ENCODE measurements at places on chromosomes 1 and 21.

- no peak for DNase-seq
Observed at GRCh38 chr1:231778009-231778719, 151.6 kb downstream of the DISC1 start.

DNA sequence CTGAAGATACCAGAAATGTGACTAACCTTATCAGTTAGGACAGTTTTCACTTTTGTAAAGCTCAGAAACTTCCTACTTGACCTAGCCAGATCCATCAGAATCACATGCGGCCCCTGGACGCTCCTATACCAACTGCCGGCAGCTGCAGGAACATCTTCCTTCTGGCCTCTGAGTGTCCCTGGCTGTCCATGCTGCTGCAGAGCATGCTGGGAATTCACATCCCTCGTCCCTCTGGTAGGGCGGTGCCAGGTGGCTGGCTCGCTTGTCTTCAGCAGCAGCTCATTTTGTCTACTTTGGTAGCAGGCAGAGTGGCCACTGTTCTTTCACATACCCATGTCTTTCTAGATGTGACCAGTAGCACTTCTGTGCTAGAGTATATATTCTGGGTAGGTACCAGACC is 34.4 kb downstream of the HHAT start:
- DNase-seq = no peak

- DNase-seq = no peak
Observed at GRCh38 chr1:171343727-171344472, 29.9 kb downstream of the FMO4 start.

DNA sequence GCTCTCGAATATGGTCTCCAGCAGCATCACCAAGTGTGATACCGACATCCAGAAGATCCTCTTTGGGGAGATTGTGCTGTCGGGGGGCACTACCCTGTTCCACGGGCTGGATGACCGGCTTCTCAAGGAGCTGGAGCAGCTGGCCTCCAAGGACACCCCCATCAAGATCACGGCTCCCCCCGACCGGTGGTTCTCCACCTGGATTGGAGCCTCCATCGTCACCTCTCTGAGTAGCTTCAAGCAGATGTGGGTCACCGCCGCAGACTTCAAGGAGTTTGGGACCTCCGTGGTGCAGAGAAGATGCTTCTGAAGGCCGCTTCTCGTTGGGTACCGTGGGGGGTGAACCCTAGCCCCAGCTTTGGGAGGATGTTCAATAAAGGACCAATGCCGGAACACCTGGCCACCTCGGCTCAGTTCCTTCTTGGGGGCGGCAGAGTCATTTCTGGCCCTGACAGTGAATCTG is 1.3 kb downstream of the ACTRT2 start:
- DNase-seq = no peak

DNA sequence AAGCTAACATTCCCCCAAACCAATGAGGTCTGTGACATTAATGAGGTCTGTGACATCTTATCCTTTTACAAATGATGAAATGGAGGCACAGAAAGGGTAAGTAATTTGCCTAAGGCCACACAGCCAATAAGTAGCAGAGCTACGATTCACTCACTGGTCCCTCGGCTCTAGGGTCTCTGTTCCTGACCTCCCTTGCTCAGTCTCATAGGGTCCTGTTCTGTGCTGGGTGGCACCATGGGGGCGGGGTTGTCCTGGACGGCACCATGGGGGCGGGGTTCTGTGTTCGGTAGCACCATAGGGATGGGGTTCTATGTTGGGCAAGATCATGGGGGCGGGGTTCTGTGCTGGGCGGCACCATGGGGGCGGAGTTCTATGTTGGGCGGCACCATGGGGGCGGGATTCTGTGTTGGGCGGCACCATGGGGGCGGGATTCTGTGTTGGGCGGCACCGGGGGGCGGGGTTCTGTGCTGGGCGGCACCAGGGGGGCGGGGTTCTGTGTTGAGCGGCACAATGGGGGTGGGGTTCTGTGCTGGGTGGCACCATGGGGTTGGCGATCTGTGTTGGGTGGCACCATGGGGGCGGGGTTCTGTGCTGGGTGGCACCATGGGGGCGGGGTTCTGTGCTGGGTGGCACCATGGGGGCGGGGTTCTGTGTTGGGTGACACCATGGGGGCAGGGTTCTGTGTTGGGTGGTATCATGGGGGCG is 55.6 kb downstream of the CLSTN1 start:
- no peak for DNase-seq

- no peak for DNase-seq
Observed at GRCh38 chr1:209723756-209724693, 19.4 kb downstream of the HSD11B1 start.

GRCh38 chr1:152970495-152970894 is at the start of gene SPRR4:
Gene SPRR4, plus strand, starts transcription at chr1:152970648. Its CDS starts 1,243 bp downstream, at chr1:152971891.
- DNase-seq = no peak

DNA sequence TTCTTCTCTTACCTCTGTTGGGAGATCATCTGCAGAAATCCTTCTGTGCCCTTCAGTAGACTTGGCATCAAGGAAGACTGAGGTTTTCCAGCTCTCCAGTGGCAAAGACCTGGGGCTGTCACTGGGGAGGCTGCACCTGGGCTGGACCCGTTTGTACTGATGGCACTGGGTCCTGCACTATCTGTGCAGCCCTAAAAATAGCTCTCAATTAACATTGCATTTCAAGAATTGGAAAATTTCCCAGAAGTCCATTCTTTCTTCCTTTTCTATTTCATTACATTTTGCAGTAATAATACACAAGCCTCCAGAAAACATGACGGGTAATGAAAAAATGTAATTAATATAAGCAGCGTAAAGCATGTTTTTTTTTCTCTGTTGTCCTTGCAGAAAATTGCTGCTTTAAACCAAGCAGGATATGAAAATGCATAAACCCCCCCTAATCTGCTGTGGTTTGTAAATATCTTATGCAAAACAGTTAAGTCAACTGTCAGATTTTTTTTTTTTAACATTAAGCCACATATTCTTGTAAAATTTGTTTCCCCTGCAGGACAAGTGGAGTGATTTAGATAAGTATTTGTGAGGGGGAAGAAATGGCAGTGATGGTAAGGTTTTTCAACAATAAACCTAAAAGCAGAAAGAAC is 64.9 kb downstream of the LMO4 start:
- DNase-seq = no peak

- no peak for DNase-seq
Observed at GRCh38 chr21:43884012-43884860, 19.2 kb downstream of the AGPAT3 start.

DNA sequence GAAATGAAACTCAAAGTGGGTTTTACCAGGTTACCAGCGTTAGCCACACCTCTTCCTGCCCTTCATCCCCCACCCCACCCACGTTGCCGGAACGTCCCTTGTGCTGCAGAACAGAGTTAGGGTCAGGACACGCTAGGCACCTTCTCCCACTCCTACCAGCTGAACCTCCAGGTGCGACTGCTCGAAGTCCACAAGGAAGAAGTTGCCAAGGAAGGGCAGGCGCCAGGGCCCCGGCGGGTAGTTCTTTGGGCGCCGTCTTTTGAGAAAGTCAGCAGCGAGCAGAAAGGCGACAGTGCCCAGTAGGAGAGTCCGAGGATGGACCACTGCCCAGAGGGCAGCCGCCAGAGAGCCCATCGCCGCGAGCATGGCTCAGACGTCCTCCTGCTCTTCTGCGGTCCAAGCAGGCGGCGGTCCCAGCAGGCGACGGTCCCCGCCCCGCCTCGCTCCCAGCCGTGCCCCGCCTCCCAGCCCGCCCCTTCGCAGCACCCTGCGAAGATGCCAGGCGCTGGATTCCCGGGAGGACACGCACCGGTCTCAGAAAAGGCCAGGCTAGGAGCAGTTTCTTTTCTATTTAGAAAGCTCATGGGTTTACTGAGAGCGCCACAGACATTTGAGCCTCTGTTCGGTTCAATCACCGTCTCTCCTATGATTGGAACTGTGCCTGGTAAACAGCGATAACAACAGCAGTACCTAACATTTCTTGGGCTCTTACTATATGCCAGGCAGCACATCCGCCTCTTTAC is at the start of gene CYP2J2:
CYP2J2 (minus strand) TSS at position 393 of the 743 bp plus-strand sequence; CDS start at position 366, 27 bp downstream.
- no peak for DNase-seq

DNA sequence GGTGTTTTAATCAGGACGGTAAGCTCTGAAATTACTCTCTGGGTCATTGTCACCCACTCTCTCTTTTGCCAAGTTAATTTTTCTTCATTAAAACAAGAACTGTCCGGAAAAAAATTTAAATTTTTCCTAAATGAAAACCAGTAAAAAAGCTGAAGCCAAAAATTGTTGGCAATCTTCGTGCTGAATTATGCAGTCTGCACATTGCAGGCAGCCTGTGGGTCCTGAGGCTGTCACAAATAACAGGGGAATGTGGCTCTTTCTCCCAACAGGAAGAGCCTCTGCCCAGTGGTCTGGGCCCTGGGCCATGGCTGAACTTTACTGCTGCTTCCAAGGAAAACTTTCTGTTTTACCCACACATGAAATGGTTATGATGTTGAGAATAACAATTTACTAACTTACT is 153.9 kb upstream of the SPAG17 start:
- no peak for DNase-seq
